Frontal cortex (tissue), 4 donors: ENCODE measurements at places on chromosomes 5 and 9. TPM values are rescaled to one million over a fixed set of nuclear protein-coding genes. Genes with fewer than 3 reads are reported as not detected.

The SRA1 gene
- total RNA-seq, result 17.1 TPM

The PCDH12 gene
- total RNA-seq, result 2.4 TPM

The SPOCK1 gene
- 37.9 TPM for total RNA-seq

The PAPPA gene
- under 0.01 TPM for total RNA-seq

The ARID3C gene
- total RNA-seq, result 0.82 TPM

The SLC6A19 gene
- total RNA-seq, result not detected
